Adipocyte (in vitro differentiated cells): ENCODE measurements at places on chromosomes 1 and 21.
A peak's percentile ranks its signal among the peaks of the same experiment; 100 is the strongest.

GRCh38 chr1:20168564-20169491, 17.1 kb upstream of the UBXN10 start:
- no peak for DNase-seq

GRCh38 chr21:33660406-33660805, 18.1 kb downstream of the ITSN1 start:
- peak; percentile 87 for DNase-seq

DNA sequence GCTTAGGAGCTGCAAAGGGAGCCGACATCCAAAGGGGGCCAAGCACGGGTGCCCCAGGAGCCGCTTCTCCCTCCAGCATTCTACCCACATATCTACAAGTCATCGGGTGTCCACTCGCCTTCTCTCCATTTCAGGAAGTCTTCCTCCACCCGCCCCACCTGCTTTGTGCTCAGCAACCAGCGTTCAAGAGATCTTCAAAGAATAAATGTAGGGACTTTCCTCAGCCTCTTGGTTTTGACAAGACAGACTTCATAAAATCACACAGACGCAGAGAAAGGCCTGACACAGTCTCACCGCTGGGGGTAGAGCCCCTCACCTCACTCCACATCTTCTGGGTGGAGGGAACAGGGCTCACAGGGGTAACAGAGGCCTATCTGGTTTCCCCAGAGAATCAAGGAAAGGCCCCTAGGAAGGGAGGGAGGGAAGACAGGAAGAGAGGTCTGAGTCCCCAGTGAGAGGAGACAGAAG, 49.5 kb downstream of the SSBP3 start:
- no peak for DNase-seq

DNA sequence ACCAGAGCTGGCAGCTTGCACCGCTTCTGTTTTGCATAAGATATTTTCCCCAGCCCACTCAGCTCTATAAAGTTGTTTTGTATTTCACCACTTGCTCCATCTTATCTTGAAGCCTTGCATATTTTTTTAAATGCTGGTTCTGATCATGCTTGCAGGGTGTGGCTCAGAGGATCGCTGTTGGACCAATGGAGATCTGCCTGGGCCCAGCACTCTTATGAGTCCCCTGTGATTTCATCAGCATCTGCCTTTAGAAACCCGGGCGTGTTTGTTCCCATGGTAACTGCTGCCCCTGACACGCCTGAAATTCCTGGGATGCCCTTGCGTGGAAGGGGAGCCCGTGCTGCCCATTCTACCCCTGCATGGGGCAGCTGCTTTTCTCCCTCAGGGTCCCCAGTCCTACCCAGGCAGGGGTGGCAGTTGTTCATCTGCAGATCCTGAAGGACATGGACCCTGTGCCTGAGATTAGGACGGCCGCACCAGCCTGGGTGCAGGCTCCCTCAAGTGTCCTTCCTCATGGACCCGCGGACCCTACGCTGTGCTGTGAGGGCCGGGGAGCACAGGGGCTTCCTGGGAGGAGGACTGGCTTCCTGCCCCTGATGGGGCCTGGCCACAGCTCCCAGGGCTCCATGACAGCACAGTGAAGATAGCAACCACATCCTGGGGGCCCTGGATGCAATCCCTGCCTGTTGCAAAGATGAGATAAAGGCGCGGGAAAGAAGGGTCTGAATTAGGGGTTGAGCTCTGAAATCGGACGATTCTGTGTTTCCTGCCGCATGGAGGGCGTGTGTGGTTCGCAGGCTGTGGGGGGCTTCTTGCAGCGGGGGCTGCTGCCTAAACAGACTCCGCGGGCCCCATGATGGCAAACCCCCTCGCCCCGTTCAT, 226.5 kb downstream of the SDCCAG8 start:
- peak; percentile 57 for DNase-seq

GRCh38 chr21:15794277-15794912, 64.6 kb downstream of the USP25 start:
- peak; percentile 14 for DNase-seq

DNA sequence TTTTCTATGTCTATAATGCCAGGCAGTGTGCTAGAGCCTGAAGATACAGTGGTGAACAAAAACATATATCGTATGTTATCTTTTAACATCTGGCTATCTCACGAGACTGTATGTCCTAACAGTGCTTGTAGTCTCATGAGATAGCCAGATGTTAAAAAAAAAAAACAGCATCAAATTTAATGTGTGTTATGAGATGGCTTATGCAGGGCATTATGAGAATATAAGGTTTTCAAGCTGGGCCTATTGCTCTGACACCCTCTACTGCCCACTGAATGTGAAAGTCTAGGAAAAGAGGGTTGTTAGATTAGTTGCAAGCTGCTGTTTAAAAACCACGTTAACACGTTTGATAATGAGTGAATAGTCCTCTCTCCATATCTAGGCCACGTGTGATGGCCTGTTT, 109.8 kb downstream of the CACHD1 start:
- no peak for DNase-seq

- DNase-seq = peak; percentile 40
Measured at GRCh38 chr1:119988306-119989062, 81.0 kb downstream of the NOTCH2 start.

DNA sequence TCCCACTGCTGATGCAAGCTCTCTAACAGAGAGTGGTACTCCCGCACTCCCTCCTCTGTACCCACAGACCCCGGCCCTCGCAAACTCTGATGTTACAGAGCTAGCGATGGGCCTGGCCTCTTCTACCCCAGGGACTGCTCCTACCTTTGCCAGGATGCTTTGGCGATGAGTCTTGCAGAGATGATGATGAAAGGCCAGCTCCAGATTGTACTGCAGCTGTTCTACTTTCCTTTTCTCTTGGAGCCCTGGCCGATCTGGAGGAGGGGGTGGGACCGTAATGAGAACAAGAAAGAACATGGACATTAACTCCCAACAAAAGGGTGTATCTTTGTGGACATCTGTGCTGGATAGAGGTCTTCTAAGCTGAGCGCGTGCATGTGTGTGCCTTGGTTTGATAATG, 6.0 kb upstream of the LINGO4 start:
- DNase-seq = no peak

DNA sequence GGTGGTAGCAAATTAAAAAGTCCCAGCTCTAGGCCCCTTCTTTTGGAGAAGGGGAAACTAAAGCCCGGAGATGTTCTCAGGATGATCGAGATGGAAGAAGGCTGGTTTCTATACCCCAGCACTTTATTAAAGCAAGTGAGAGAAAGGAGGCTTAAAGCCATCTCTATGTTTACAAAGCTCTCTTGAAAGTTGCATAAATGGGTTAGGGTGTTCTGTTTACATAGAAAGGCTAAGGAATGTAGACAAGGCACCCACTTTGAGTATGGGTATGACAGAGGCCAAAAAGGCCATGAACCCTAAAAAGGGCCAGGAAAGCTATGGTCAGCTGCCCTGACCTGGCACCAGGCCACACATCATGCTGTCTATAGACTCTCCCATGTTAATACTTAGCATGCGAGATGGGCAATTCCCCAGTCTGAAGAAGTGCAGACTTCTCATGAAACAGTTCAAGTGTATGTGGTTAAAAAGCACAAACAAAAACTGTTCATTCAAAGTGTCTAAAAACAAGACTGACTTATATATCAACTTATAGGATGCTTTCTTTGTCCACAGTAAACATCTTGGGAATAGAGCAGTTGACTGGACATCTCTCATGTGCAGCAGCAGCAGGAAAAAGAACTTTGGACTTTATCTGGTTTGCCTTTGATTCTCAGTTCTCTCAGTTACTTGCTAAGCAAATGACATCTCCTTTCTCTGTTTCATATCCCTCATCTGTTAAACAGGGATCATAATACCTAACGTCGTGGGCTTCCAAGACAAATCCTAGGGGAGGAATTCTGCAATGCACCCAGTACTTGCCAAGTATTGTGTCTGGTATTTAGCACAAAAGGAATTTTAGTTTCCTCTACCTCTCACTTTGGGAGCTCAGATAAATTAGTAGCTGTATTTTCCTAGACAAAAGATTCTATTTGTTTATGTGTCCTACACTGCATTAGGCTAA, 521.6 kb downstream of the PLPP3 start:
- DNase-seq = peak; percentile 32

DNA sequence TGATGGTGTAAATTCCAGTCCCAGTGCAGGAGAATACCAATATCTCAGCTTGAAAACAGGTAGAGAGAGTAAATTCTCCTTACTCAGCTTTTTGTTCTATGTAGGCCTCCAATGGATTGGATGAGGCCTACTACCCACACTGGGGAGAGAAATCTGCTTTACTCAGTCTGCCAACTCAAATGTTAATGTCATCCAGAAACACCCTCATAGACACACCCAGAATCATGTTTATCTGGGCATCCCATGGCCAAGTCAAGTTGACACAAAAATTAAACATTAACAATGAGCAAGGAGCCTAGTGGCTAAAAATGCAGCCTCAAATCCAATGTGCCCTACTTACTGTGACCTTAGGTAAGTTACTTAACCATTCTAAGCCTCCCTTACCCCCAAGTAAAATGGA, 6.9 kb upstream of the HLX start:
- DNase-seq = no peak

DNA sequence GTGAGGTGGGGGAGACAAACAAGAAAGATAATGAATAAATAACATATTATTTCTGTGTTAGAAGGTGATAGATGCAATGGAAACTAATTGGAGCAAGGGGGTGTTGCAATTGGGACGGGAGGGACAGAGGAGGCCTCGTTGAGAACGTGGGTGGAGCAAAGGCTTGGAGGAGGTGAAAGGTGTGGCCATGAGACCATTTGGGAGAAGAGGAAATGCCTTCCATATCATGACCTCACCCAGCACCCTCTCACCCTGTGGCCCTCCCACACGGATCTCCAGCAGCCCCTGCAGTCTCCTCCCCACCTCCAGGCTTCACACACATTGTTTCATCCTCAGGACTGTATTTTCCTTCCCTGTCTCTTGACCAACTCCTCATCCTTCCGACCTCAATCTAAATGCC, 85.3 kb upstream of the ARHGAP29 start:
- no peak for DNase-seq

GRCh38 chr21:45589686-45590245, 47.5 kb upstream of the SLC19A1 start:
- no peak for DNase-seq

- no peak for DNase-seq
Measured at GRCh38 chr1:18324246-18324645, 156.5 kb upstream of the KLHDC7A start.

DNA sequence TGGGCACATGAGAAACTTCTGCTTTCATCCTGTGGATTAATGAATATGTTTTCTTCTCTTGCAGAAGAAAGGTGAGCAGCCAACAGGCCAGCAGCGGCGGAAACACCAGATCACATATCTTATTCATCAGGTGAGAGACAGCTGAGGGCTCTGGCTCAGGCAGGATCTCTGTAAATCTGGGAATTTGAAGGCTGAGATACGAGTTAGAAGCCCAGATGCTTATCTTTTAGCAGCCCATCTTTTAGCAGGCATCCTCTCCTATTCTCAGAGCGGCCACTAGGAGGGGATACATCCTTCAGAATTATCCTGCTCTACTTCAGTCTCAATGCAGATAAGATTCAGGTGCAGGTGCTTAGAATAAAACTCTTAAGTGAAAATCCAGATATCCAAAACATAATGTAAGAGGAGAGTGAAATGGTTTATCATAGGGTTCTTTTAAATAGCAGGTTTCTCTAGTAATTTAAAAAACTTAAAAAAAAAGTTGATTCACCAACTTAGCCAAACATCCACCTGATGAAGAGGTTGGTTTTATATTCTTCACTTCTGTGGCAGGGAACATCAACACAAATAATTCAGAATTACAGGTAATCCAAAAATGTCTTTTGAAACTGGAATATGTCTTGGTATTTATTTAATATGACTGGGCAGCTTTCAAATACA, 19.3 kb downstream of the SH2D2A start:
- DNase-seq = peak; percentile 84

- no peak for DNase-seq
Measured at GRCh38 chr21:38315122-38315521, 58.3 kb downstream of the KCNJ15 start.

GRCh38 chr1:176800978-176801513, 338.1 kb downstream of the PAPPA2 start:
- DNase-seq = no peak

GRCh38 chr1:232390590-232390989, 239.3 kb downstream of the SIPA1L2 start:
- DNase-seq = no peak

GRCh38 chr1:3910857-3911845, 11.1 kb upstream of the C1orf174 start:
- DNase-seq = peak; percentile 50

GRCh38 chr1:67956116-67956515, 94.3 kb downstream of the DIRAS3 start:
- DNase-seq = no peak

DNA sequence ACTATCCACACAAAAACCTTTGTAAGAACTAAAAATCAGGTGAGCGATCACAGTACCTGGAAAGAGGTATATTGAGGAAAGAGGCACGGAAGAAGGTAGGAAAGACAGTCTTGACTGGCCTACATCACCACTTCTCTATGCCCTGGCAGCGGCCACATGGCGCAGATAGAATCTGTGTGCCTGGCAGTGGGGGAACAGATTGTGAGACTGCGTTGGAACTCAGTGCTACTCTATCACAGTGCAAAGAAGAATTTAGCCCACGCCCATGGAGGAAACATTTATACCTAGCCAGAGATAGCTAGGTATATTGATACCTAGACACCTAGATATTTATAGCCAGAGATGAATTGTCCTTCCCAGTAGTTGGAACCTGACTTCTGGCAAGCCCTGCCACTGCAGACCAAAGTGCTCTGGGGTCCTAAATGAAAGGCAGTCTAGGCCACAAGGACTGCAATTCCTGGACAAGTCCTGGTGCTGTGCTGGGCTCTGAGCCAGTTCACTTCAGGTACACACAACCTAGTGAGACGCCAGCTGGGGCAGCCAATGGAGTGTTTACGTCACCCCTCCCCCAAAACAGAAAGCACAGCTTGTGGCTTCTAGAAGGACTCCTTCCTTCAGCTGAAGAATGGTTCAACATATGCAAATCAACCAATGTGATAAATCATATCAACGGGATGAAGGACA, 51.9 kb downstream of the DHX9 start:
- no peak for DNase-seq

GRCh38 chr1:25556791-25557476, 13.5 kb downstream of the LDLRAP1 start:
- peak; percentile 37 for DNase-seq
